ENCODE measurements at places on chromosomes 4 and X.

DNA sequence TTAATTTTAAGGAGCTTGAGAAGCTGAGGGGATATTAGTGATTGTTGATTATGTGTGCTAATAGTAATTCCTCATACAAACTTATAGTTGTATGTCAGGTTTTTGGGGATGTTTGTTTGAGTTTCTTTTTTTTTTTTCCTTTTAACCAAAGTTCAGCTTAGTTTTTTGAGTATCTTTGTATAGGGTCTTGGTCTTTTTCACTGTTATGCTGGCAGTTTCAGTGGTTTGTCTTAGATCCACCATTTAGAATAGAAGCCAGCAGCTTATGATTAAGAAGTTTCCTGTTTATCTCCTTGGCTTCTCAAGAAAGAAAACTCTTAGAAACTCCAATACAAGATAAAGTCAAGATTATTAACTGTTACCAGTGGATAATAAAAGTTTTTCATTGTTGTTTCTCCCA, 16.1 kb downstream of the CPEB2 start:
- no peak for DNase-seq

DNA sequence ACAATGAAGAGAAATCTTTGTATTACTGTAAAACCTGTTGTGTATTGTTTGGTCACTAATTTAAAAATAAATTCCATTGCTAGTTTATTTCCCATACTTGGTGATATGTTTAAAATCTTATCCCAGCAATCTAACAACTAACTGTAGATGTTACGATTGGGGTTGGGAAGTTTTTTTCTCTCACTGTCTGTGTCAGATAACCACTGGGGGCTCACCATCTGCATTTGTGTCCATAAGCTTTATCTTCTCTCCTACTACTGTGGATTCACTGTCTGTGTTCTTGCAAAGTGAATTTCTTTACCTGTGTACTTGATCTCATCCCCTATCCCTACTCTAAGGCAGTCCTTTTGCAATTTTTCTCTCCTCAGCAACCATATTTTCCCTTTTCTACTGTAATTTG, 81.3 kb downstream of the STIM2 start:
- no peak for DNase-seq

- no peak for DNase-seq
Measured at GRCh38 chr4:156118507-156119220, 165.0 kb upstream of the CTSO start.

DNA sequence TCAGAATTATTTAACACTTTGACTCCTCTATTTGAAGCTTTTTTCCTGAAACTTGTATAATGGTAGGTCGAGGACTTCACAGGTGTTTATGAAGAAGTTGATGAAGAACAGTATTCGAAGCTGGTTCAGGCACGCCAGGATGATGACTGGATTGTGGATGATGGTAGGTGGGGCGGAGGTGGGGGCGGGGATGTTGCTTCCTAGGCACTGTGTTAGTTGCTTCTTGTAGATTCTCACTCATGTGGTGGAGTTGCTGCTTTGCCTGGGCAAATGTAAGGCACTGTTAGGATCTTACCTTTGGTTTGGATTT, 9.4 kb downstream of the POLA1 start:
- no peak for DNase-seq

DNA sequence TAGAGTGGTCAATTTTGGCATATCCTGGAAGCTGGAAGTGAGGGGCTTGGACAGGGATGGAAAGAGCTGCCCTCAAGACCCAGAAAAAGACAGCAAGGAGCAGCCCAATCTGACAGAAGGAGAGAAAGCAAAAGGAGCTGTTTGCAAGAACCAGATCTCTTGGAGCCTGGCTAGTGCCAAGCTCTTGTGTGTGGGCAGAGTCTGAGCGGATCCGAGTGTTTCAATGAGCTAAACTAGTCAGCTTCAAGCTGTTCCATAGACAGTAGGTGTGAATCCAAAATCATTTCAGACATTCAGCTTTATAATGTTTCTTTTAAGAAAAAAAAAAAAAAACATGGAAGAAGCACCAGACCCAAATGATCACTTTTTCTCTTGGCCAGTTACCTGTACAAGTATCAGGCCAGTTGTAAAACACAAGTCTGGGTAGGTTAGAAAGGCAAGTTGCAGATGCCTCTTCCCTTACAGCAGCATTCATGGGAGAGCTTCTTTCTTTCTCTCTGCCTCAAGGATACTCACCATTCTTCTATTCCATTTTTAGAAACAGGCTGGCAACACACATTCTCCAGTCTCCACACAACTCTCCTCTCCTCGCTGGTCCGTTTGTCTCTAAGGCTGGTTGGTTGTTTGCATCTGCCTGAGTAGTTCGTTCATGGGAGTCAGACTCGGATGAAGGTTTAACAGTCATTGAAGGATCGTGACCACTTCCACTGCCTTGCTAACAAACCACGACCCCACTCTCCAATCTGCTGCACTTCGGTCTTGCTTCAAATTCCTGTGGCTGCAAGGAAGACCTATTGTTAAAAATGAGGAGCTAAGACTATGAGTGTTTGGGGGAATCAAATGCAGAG, 105.2 kb upstream of the GATB start:
- DNase-seq = no peak

DNA sequence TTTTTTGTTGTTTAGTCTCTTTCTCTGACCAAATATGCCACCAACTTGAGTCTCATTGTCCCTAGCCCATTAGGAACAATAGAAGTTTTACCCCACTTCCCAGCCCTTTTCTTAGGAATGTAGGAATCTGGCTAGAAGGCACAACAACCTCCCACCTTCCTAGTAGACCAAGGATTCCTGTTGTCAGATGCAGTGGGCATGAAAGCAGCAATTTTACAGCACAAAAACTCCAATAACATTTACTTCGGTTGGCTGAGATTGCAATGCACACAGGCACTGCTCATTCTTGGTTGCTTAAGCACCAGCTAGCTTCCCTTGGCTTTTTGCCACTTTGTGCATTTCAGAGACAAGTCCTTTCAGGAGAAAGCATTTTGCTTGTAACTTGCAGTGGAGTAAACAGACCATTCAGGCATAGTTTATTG, 312.8 kb downstream of the TENM3 start:
- no peak for DNase-seq

GRCh38 chrX:154056770-154057241, 37.1 kb upstream of the IRAK1 start:
- no peak for DNase-seq

DNA sequence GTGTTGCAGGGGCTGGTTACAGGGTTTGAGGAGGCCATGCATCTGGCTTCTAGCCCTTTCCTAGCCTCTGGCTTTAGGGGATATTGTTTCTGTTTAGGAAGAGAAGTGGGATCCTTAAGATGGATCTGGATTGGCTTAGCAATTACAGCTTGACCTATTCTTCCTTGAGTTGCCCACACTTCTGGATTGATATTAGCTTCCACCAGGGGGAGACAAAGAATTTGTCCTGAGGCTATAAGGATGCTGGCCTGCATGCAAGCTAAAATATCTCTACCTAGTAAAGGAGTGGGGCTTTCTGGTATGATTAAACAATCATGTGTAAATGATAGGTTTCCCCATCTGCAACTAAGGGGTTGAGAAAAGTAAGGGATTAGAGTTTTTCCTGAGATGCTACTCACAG, 117.2 kb downstream of the TEX13C start:
- DNase-seq = peak; percentile 20

DNA sequence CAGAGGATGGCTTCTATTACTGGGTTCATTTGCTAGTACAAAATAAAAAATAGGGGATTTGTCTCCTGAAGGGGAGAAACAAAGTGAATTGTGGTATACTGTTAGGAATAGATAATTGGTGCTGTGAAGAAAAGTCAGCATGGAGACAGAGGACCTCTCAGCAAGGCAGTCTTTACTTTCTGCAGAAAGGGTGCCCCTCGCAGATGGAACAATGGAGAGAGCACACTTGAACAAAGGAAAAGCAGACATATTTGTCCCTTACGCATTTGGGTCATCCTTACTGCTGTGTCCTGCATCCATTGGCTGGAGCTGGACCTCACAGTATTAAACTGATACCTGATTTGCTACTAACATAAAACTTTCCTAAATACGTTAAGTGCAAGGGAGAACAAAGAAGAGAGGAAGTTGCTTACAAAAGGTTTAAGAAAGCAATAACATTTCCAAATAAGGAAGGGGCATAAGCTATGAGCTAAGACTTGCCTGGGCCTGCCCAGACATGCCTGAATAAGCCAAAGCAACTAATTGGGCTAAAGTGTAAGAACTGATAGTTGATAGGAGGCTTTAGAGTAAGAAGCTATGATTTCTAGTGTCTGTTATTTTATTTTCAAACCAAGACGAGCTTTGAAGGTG, 83.8 kb downstream of the CCKAR start:
- no peak for DNase-seq

GRCh38 chrX:23644744-23645143, 22.5 kb upstream of the PRDX4 start:
- DNase-seq = no peak

- no peak for DNase-seq
Measured at GRCh38 chr4:177532358-177532757, 90.1 kb upstream of the AGA start.

DNA sequence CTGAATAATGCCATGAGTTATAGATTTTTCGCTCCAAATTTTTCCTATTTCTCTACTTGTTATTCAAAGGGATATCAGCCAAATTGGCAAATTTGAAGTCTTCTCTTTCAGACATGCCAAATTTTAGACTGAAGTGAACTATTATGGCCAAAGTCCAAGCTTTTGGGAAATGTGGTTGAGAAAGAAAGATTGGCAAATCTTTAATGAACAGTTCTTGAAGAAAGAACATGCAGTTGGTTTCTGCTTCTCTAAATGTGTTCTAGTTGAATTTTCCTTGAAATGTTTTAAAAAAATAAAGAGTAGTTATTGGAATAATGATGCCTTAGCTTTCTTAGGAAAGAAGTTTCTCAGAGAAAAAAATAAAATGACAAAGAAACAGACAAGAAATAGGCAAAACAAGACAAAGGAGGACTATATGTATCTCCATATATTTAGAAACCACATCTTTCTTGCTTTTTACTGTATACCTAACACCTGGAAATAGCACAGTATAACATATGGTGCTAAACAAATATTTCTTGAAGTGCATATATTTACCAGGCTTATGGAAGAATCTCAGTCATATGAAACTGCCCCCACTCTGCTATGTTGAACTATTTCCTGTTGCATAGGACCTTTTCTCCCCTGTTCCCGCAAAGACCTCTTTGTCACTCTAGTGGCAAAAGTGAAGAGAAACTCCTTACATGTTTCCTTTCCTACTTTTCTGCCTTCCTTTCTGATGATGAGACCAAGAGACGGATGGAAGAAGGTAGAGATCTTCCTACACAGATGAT, 250.0 kb downstream of the ARHGAP24 start:
- DNase-seq = no peak

DNA sequence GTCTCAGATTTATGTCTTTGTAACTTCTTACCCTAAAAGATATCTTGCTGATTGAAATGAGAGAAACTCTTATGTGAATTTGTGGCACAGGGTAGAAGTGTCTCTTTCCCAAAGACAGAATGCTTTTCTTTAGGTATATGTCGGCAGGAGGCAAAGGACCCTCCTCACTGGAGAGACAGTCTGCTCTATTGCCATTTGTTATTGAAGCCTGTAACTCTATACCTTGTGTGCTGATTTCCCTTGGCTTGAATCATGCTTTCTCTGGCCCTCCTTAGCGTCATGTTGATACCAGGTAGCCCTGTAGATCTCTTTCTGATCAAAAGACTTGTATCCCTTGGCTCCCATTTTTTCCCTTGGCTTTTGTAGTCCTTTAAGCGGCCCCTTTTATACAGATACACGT, 284.3 kb downstream of the CXXC4 start:
- DNase-seq = no peak

- no peak for DNase-seq
Measured at GRCh38 chrX:111090458-111090857, 5.5 kb upstream of the PAK3 start.

DNA sequence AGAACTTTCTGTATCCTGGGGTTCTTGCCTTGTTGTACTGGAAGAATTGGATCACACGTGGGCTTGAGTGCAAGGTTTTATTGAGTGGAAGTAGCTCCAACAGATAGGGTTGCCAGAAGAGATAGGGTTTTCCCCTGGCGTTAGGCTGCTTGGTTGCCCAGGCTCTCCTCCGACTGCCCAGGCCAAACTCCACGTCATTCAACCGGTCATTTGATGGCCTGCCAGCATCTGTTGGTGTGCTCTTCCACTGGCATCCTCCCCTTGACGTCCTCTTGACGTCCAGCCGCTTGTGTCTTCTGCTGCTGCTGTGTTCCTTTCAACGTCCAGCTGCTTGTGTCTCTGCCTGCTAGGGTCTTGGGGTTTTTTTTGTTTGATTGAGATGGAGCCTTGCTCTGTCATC, 340.3 kb upstream of the ZCCHC13 start:
- DNase-seq = no peak
